ENCODE measurements at places on chromosomes 5 and 9. TPM values are rescaled to one million over a fixed set of nuclear protein-coding genes. Genes with fewer than 3 reads are reported as not detected.

FAM174A gene
- 50.5 TPM for total RNA-seq

SLCO6A1 gene
- total RNA-seq: not detected

AK1 gene
- total RNA-seq: 40.3 TPM

BTNL9 gene
- not detected for total RNA-seq

KIAA0825 gene
- 3.3 TPM for total RNA-seq

GPR151 gene
- total RNA-seq: not detected

SLC1A3 gene
- 2.1 TPM for total RNA-seq

PCDHB16 gene
- total RNA-seq: 0.19 TPM

ELOVL7 gene
- under 0.01 TPM for total RNA-seq

SPATA31A3 gene
- not detected for total RNA-seq

BTNL3 gene
- not detected for total RNA-seq

TRPM6 gene
- not detected for total RNA-seq

INSL6 gene
- not detected for total RNA-seq

SPATA9 gene
- 0.85 TPM for total RNA-seq

ARHGEF37 gene
- total RNA-seq: 8.2 TPM

ABLIM3 gene
- total RNA-seq: 22.8 TPM

GABRA1 gene
- total RNA-seq: not detected

PLCXD3 gene
- under 0.01 TPM for total RNA-seq

EIF4E1B gene
- not detected for total RNA-seq

LRRC70 gene
- 1.2 TPM for total RNA-seq

FREM1 gene
- not detected for total RNA-seq

CCIN gene
- 1.7 TPM for total RNA-seq

CRHBP gene
- total RNA-seq: 9.2 TPM

HEMGN gene
- total RNA-seq: not detected

Measured in regular cardiac myocyte (primary cell).